Mucosa of gallbladder (tissue), 1 donor: ENCODE measurements at places on chromosomes 1 and 21. TPM values are rescaled to one million over a fixed set of nuclear protein-coding genes. Genes with fewer than 3 reads are reported as not detected.

DNA sequence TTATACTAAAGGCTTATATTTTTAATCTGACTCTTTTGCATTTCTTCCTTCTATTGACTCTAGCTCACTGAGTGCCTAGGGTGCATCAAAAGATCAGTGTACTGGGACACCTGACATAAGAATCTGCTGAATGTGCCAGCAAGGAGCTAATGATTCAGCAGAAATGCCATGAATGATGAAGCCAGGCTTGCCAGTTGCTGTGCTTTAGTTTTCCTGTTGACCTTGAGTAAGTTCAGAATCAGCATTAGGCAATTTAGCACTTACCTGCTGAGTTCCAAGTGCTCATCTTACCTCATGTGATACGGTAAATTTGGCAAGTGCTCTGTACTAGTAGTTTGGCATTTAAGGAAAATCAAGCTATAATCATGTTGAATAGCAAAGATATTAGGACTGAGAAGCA lies 523.2 kb upstream of the B3GALT2 start:
- peak; percentile 33 for DNase-seq

GRCh38 chr1:200888349-200888838 lies 6.3 kb upstream of the INAVA start:
- no peak for DNase-seq

DNA sequence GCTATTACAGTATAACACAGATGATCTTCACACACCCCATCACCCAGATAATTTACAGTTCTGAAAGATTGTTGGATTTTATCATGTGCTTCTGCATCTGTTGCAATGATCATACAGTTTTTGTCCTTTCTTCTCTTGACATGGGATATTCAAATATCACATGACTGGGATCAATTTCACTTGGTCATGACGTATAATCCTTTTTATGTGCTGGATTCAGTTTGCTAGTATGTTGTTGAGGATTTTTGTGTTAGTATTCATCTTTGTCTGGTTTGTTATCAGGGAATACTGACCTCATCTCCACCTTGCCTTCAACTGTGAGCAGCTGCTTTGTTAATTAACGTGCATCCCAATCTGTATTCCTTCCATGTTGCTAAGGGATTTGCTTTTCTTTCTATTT lies 44.7 kb upstream of the DISC1 start:
- no peak for DNase-seq

Gene MACF1
- total RNA-seq: 404 TPM

Gene NBPF4
- not detected for total RNA-seq
